HEK293T (cell line): ENCODE measurements at places on chromosomes 2 and 18.

DNA sequence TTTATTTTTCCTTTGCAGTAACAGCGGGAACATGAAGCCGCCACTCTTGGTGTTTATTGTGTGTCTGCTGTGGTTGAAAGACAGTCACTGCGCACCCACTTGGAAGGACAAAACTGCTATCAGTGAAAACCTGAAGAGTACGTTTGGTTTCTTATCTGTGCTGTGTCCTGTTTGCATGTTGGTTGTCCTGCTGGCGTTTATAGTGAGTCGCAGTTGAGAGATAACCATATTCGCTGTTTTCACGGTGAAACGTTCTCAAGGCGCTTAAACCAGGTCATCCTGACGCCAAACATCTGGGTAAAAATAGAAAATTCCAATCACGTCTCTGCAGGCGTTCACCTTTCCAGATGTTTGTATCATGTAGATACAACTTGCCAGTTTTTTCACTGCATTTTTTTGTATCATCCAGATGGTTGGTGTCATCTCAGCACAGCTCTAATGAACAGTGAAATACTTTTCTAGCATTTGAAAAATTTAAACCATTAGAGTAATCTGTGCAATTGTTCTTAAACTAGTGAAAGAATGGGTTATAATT is 21.2 kb downstream of the CLUL1 start:
- no peak for DNase-seq

DNA sequence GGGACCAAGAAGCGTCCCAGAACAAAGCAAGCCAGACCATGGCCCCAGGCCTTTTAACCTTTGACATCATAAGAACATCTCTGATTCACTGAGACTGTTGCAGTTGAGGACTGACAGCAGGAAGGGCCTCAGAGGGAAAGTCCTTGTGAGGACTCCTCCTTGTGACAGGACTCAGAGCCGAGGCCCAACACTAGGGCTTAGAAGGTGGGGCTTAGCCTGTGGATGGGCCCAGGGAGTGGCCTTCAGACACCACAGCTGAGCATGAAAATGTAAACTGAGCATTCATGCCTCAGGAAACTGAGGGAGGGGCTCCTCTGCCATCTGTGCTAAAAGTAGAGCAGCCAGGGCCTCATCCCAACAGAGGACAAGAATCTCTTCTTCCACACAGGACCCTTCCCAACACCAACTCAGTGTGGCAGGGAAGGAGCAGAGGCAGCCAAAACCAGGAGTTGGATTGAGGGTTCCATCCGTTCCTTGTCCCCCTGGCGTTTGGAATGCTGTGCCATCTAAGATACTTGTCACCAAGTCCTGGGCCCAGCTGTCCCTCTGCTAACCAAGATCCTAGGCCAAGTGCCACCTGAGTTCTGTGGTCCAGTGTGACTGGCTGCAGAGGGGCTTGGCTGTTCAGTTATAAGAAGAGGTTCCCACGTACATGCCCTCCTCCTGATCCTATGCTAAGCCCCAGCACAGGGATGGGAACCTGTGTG is 37.5 kb upstream of the CAB39 start:
- no peak for DNase-seq

GRCh38 chr2:186925514-186925913 is 76.5 kb upstream of the ZSWIM2 start:
- DNase-seq = no peak

GRCh38 chr2:120879431-120880295 is 144.0 kb downstream of the GLI2 start:
- DNase-seq = peak; percentile 77

GRCh38 chr18:29157905-29158304 is 981.0 kb upstream of the CDH2 start:
- no peak for DNase-seq

GRCh38 chr2:235230821-235231601 is 262.8 kb upstream of the AGAP1 start:
- DNase-seq = no peak

DNA sequence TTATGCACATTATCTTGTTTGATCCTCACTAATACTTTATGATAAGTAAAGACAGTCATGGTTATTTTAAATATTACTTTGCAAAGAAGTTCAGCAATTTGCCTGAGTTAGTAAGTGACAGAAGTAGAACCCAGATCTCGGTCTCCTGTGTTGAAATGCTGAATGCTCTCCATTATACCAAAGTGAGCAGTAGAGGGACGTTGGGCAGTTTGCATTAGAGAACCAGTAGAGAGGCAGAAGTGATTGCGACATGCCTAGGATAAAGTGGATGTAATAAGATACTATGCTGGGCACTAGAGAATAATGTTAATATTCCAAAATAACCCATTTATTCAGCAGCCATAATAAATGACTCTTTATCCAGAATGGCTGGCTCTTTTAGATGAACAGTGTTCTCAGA is 201.0 kb downstream of the PMAIP1 start:
- DNase-seq = no peak

DNA sequence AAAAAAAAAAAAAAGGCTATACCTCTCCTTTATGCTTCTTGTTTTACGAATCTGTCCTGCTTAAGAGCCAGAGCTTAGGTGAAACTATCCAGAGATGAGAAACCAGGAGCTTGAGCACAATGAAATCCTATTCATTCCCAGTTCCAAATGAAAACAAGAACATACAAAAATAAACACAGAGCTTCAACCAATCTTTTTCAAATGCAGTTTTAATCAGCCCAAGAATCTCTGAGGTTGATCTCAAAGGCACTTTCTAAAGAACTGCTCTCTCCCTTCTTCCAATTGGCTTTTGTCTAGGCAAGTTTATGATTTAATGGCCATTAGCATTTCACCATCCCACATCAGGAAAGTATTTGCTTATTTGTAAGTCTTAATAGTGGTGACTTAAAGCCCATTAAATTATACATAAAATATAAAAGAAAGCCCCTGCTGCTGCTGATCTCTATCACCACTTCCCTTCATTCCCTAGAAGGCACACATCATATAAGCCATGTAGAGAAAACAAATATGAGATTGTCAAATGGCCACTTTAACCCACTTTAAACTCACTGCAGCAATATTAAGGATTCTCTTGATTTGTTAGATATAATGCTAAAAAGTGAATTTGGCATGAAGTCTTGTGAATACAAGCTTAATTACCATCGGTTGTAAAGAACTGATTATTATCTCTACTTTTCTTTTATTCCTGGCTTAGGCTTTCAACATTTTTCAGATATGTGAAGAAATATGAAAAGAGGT is 29.3 kb upstream of the SCN9A start:
- DNase-seq = peak; percentile 16

GRCh38 chr2:71130905-71131244 is 441 bp downstream of the MPHOSPH10 start:
- no peak for DNase-seq

DNA sequence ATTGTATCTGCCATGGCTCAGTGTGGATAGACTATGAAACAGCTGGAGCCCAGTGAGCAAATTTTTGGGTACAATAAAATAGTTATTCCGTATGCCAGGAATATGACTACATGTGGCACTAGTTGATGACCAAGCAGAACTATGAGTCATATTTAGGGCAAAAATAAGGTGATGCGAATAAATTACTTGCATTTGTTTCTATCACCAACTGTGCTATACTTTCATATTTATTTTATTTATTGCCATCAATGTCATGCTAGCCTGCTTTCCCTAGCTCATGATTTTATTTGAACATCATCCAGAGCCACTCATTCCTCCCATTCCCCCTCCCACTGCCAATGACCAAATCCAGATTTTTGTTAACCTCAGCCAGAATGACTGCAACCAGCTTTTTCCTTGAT is 13.3 kb upstream of the FAP start:
- DNase-seq = no peak

GRCh38 chr2:130259594-130259993 is 61.4 kb upstream of the TUBA3E start:
- no peak for DNase-seq

GRCh38 chr2:192414794-192415193 is 220.1 kb upstream of the TMEFF2 start:
- DNase-seq = no peak

DNA sequence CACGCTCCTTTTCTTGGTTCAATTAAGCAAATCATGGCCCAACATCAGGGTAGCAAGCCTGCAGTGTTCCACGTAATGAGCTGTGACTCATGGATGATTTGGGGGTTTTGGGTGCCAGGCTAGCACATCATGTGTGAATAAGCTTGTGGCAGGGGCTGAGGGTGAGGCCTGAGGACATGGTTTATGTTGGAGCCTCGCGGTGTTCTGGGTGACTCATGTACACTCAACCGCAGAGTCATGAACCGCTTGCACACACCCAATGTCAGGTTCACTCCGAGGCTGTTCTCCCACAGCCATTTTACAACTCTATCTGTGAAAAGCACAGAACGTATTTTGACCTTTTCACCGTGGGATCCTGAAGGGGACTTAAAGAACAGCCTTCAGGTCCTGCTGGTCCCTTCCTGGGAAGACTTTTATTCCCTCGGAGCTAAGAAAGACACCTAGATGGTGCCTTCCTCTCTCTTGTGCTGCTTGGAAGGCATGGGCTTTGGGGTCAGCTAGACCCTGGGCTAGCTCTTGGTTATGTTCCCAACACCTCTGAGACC is 139.9 kb upstream of the ZEB2 start:
- no peak for DNase-seq

DNA sequence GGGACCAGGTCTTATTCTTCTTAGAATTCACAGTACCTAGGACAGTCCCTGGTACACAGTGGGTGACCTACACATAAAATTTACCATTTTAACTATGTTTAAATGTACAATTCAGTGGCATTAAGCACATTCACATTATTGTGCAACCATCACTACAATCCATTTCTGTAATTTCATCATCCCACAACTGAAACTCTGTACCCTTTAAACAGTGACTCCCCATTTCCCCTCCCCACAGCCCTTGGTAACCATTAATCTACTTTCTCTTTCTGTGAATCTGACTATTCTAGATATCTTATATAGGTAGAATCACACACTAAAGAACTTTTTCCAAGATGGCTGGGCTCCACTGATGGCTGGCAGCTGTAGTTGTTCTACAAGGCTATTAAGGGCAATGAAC is 41.6 kb downstream of the GFPT1 start:
- DNase-seq = no peak

- no peak for DNase-seq
These were observed 182.1 kb upstream of the CCDC68 start for GRCh38 chr18:55141318-55141717.

DNA sequence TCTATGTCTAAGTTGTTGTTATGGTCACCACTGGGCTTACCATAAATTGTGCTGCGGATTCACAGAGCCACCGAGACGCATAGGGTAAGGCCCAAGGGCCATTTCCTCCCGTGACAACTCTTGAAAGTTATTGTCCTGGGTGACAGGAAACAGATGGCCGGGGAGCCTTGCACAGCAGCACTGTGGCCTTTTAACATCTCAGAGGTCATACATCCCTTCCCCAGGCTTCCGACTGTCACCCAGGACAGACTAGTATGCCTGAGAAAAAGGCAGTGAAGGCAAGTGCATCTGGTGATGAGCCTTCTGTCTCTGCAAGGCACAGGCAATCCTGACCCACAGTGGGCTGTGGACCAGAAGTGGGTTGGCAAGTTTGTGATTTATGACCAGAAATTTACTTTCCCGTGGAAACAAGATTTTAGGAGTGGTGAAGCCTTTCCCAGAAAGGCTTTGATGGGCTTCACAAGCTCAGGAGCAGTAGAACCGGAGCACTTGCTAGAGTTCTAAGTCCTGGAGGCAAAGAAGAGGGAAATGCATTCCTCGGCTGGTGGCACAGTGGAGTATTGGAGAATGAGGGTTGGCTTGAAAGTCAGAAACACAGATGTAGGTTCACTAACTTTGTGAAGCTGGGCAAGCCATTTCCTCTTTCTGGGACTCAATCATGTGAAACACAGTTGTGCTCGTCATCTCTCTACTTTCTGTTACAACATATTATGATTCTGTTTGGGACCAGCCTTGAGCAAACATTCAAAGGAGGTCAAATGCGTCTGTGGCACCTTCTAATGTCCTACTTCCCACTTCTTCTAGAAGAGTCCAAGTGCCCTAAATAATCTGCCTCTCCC is 2.0 kb upstream of the CAPN14 start:
- no peak for DNase-seq

DNA sequence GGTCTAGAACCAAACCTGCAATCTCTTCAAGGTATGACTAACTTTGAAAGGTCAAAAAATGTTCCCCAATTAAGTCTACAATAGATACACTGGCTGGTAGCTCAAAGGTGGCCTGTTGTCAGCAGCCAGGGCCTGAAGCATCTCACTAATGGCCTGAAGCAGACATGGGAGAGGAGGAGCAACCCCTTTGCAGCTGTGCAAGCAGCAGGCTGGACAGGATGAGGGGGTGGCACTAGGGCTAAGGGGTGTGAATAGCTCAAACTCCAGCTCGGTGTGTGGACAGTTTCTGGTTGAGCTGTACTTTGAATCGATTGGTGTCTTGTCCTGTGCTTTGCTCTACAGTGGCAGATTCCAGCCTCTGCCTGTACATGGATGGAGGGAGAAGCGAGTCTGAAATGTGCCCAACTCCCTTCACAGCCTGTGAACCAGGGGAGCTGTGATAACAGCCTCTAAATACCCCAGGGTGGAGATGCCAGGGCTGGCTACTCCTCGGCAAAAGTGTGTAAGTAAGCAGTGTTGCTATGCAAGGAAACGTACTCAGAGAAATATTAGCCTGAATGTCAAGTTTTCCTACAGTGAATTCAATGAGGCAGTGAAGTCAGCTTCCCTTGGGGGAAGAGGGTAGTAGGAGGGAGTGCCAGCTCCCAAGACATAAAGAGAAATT is 34.7 kb upstream of the DTNB start:
- DNase-seq = no peak

DNA sequence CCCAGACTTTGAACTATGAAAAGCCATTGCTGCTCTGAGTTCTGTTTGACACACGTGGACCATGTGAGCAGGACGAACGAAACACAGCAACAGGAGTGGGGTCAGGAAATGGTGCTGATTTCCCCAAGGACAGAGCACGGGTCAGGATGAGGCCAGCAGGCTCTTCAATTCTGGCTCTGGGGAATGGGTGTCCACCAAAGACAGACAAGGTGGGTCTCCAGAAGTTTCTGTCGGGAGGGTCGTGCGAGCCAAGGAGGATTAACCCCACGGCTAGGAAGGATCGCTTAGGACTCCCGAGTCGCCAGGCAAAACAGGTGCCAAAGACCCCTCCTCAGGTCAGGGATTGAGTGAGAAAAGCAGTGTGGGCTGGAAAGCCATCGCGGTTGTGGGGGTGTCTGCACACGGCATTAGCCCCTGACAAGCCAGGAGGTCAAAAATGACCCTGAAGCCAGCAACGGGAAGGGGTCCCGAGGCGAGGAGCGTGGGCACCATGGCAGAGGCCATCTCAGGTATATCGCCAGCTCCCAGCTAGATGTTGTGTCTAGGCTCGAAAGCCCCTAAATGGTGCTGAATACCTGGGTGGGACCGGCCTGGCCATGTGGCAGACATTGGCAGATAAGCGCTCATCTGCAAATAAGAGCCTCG is 213.9 kb upstream of the SALL3 start:
- DNase-seq = no peak

- no peak for DNase-seq
These were observed 74.6 kb downstream of the ACAA2 start for GRCh38 chr18:49738721-49739120.

GRCh38 chr2:160194351-160194750 is 5.7 kb downstream of the ITGB6 start:
- no peak for DNase-seq
